ENCODE measurements at places on chromosomes 6 and 20.

GRCh38 chr20:31615416-31615815 is 10.3 kb downstream of the ID1 start:
- DNase-seq, result no peak

DNA sequence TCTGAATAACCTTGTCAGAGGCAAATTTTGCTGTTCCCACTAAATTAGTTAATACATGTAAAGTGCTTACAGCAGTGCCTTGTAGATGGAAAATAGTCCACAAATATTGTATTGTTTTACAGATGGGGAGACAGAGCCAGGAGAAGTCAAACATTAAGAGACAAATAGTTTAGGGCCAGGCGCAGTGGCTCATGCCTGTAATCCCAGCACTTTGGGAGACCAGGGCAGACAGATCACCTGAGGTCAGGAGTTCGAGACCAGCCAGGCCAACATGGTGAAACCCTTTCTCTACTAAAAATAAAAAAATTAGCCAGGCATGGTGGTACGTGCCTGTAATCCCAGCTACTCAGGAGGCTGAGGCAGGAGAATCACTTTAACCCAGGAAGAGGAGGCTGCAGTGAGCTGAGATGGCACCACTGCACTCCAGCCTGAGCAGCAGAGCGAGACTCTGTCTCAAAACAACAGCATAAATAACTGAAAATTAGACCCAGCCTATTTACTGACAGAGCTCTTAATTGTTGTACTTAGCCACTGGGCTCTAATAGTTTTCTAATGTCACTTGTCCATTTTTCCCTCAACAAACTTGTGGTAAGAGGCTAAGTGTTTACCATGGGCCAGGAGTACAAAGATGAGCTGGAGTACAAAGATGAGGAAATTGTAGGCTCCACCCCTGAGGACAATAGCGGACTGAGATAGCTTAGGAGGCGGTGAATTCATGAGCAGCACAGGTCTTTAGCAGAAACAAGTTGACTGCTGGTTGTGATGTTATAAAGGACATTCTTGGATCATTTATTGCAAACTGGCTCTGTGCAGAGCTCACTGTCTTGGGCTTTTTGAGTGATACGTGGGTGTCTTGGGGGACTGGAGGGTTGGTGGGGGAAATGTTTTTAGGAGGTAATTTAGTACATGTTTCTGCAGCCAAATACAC is 6.4 kb downstream of the ZSWIM3 start:
- DNase-seq, result no peak

- no peak for DNase-seq
These were observed 107.4 kb upstream of the TAB2 start for GRCh38 chr6:149209871-149210775.

GRCh38 chr6:157034436-157035230 is 257.5 kb downstream of the ARID1B start:
- DNase-seq, result no peak

DNA sequence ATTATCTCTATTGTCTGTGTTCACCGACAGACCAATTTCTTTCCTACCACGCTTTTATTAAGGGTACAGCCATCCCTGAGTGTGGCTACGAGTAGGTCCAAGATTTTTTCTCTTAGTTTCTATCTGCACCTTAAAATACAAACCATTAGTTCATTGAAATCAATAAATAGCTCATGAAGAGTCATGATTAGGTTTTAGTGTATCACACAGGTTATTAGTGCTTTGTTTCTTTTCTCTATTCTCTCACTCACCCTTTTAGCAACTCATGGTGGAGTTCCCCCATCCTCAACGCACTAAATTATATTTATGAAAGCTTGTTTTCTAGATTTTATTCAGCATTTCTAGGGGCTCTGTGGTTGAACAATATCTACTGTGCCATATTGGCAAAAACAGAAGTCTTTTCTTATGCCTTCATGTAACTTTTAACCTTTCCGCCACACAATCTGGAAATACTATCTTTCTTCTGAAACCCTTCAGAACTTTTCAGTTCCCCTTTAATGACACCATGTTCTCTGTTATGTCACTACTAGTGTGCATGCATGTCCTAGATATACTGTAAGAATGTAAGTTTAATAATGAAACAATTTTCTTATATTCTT is 128.2 kb upstream of the LAMA2 start:
- DNase-seq, result no peak

- no peak for DNase-seq
These were observed 73.8 kb downstream of the HUS1B start for GRCh38 chr6:583116-583515.

GRCh38 chr20:19945732-19946670 is 71.2 kb upstream of the NAA20 start:
- DNase-seq, result no peak

- DNase-seq, result no peak
These were observed 736.6 kb downstream of the EPHA7 start for GRCh38 chr6:92682516-92683398.

- no peak for DNase-seq
These were observed 1.2 kb downstream of the ZFAND3 start for GRCh38 chr6:37820718-37821079.

GRCh38 chr6:89462503-89462902 is 29.6 kb downstream of the ANKRD6 start:
- no peak for DNase-seq

DNA sequence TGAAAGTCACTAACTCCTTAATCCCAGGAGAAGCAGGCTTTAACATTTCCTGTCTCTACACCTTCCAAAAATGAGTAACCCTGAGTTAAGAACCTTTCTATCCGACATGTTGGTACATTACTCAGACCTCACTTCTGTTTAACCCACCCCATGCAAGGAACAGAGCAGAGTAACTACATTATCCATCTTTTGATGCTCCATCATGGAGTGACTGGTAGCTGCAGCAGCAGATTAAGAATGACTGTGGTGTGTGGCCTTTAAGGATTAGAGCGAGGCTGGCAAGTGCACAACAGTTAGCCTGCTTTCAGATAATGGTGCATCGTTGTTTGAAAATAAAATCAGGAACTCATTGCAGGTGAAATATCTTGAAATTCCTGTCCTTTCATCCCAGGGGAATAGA is 2.0 kb downstream of the TRAF3IP2 start:
- no peak for DNase-seq

DNA sequence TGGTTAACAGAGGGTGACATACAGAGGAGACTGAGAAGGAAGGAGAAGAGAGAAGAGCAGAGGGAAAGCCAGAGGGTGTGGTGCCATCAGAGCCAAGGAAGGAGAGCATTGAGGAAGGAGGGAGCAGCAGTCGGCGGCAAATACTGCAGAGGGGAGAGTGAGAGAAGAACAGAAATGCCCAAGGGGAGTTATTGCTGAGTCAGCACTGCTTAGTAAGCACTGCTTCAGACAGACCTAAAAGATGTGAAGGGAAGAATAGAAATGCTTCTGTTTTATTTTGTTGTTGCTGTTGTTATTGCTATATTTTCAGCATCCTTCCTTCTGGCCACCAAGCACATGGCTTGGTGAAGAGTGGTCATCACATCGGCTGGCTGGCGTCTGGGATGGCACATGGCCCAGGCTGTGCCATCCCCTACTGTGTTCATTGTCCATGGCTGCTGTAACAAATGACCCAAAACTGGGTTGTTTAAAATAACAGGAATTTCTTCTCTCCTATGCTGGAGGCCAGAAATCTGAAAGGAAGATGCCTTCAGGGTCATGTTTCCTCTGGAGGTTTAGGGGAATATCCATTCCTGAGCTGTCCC is 204.1 kb upstream of the CNR1 start:
- no peak for DNase-seq

GRCh38 chr20:10282979-10283456 is 64.4 kb downstream of the SNAP25 start:
- peak; percentile 29 for DNase-seq

GRCh38 chr20:10720565-10720964 is 46.8 kb upstream of the JAG1 start:
- no peak for DNase-seq

DNA sequence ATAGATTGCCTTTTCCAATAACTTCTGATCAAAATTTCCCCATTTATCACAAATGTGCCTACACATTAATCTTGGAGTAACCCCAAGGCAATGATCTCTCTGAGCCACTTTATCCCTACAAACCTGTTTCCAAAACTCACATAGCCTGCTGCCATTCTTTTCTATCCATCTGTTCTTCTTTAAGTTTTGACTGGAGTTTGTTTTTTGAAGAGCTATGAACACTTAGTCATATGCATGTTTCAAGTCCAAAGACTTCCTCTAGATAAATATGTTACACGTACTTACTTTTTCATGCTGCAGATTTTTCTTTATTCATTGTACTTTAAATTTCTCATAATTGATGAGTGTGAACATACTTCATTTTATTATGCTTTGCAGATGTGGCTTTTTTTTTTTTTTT is 488.9 kb upstream of the CITED2 start:
- DNase-seq, result no peak

DNA sequence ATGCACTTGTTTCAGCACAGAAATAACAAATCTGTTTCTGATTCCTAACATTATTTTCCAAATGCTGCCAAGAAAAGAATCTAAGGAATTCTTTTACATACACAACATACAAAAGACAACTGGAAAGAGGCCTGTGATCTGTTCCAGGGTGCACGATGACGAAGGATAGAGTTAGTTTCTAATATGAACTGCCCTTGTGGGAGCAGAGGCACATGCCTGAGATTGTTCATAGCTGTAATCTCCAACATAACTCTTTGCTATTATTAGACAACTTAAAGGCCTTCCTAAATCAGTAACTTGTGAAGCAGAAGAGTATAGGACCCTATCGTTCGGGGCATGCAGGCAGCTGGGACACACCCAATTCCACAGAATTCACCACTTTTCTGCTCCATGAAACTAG is 41.2 kb upstream of the NHSL1 start:
- no peak for DNase-seq

DNA sequence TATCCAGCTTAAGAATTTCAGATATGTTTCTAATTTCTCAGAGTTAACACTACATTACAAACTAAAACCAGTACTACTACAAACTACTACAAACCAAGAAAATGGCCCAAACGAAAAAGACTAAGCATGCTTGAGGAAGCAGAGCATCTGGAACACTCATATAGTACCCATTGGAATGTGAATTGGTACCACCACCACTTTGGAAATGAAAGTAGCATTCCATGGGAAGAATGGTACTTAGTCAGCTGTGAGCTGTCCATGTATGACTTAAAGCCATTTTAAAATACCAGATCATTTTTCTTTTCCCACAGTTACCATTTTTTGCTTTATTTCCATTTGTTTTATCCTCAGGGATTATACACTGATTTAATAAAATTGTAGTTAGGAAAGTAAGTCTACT is 30.5 kb downstream of the FBXO9 start:
- DNase-seq, result no peak

- no peak for DNase-seq
These were observed 62.8 kb upstream of the KCNQ5 start for GRCh38 chr6:72559067-72559466.

DNA sequence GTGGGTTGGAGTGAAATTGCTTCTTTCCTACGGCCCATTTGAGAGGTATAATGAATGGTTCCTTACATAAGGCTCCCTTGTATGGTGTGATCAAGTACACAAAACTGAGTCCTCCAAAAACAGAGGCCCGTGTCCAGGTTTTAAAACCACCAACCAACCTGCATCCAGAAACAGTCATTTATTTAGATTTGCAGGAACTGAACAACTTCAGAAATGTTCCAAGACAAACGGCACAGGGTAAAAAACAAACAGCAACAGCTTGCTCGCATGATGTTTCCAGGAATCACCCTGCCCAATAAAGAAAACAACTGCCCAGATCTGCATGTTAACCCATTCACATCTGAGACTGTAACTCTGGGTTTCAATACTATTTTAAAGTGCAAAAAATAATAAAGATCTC is 40.2 kb upstream of the TRAM2 start:
- no peak for DNase-seq

DNA sequence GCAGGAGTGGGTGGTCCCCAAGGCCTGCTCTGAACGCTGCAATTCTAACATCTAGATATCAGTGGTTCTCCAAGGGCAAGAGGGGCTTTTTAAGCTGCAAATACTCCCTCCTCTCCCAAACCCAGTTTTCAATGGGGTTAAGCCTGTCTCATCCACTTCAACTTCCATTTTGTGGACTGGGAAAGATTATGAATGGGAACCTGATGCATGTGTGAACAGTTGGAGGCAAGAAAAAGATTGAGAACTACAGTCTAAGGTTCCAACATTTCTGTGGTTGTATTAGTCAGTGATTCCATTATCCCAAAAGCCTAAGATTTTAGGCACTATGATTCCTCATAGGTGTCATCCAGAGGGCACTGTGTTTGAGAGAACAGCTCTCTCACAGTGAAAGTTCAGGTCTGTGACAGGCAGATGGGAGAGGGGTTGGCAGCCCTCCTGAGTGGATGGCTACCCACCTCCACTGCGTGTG is 53.7 kb downstream of the HNF4A start:
- DNase-seq, result no peak

DNA sequence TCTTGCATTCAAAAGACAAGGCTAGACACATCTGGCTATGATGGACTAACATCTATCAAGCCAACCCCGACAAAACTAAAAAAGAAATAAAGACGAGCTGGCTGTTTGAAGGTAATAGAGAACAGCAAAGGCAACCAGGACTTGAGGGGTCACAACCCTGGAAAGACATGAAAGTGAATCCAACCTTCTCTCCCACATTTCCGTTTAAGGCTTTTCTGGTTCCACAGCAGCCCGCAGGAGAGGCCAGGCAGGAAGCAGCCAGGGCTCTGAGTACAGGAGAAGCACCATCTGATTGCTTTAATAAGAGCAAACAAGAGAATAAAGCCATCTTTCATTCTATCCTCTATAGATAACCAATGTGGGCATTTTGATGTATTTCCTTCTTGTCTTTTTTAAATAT is 14.3 kb downstream of the CNKSR3 start:
- no peak for DNase-seq

GRCh38 chr6:24394061-24394779 is 8.5 kb upstream of the MRS2 start:
- no peak for DNase-seq

GRCh38 chr6:127272576-127272975 is 5.9 kb downstream of the RNF146 start:
- no peak for DNase-seq

DNA sequence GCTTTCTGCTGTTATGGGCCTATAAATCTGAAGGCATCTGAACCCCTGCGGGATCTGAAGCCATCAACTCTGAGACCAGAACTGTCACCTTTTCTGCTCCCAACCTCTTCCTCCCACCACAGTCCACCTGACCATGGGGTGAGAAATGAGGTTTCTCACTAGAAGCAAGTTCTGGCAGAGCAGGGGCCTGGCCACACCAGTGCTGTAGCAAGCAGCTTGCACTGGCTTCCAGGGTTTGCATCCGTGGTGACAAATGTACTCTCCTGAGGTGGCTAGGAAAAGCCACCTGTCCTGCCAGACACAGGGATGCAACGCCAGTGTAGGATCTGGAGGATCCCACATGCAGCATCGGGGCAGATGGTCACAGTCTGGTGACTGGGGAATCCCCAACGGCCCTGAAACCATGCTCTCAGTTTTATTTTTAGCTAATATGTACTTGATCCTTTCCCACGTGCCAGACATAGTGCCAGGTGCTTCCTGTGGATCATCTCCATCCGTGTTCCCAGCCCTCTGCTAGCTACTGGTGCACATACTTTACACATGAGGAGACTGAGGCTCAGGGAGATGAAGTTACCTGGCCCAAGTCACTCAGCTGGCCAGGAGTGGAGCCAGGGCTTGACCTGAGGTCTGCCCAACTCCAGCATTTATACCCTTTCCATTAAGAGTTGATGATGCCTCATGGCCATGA is 122.1 kb upstream of the SPACA1 start:
- DNase-seq, result no peak

GRCh38 chr20:43799741-43800140 is 72.9 kb upstream of the GTSF1L start:
- no peak for DNase-seq

Measured in HS-27A (cell line).